Activated gamma-delta T cell (primary cell): ENCODE measurements at places on chromosomes 7 and 10.

GRCh38 chr7:15505761-15506160 is 56.1 kb downstream of the AGMO start:
- no peak for DNase-seq

DNA sequence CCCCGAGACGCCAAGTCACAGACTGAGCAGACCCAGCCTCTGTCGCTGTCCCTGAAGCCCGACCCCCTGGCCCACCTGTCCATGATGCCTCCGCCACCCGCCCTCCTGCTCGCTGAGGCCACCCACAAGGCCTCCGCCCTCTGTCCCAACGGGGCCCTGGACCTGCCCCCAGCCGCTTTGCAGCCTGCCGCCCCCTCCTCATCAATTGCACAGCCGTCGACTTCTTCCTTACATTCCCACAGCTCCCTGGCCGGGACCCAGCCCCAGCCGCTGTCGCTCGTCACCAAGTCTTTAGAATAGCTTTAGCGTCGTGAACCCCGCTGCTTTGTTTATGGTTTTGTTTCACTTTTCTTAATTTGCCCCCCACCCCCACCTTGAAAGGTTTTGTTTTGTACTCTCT is 215.6 kb downstream of the TCF7L2 start:
- DNase-seq: no peak

DNA sequence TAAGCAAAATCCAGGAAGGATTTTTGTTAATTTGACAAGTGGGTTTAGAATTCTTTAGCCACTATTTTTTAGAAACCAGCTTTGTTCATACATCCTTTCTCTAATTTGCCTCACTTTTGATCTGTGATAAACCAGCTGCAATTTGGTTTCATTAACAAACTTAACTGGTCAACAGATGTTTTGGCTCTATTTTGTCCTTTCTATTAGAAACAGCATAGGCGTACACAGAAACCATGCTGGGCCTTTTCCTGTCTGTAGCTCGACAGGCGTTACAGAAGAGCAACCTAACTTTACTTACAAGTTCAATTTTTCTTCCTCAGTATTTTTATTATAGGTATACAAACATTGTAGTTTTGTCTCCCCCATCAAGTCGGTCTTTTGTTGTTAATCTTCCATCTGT is 28.2 kb downstream of the KAT6B start:
- DNase-seq: no peak

DNA sequence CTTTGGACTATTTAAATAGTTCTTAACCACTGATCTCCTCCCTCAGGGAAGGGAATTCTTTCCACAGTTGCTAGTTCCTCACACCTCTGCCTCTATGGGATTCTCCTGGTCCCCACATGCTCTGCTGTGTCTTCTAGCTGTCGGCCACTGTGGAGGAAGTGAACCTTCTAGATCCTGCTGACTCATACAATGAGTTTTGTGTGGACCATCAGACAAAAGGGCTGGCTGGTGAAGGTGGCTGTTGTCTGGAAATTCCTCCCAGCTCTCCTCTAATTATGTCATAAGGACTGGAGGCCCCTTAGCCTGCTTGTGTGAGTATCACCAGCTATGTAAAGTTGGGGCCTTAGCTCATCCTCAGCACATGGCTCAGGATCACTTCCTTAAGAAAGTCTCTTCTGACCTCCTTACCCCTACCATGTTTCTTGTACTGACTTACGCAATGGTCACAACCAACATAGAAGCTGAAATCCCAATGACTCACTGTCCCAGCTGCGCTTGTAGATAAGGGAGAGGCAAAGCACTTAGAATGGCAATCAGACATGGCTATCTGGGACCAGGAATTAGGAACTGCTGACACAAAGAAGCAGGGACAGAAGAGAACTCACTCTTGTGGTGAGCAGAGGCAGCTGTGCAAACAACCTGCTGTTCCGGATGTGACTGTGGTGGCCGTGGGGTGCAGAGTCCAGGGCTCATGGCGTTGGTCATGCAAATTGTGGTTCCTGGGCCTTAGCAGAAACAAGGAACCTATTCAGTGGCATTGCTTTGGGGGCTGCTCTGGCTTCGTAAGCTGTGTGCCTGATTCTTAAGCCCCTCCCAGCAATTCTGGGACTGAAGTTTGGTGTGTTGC is 2.5 kb upstream of the MACC1 start:
- DNase-seq: no peak

GRCh38 chr10:83542774-83543411 is 596.4 kb upstream of the GHITM start:
- no peak for DNase-seq

DNA sequence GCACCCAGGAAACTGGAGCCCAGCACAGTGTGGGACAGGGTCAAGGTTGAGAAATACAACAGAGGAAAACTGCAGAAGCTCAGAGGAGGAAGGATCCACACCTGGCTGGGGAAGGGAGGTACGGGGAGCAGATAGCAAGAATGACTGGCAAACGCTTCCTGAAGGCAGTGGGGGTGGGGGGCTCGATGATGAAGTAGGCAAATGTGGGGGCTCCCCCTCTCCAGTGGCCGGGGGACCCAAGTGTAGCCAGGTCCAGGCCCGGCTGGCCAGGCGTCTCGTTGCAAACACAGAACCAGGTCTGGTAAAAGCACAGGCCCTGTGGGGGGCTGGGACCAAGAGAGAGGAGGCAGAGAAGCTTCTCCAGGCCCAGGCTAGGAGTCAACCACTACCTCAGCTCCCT is 7.7 kb downstream of the CHST15 start:
- no peak for DNase-seq

GRCh38 chr10:103736763-103737162 is 118.6 kb downstream of the SH3PXD2A start:
- DNase-seq: no peak

DNA sequence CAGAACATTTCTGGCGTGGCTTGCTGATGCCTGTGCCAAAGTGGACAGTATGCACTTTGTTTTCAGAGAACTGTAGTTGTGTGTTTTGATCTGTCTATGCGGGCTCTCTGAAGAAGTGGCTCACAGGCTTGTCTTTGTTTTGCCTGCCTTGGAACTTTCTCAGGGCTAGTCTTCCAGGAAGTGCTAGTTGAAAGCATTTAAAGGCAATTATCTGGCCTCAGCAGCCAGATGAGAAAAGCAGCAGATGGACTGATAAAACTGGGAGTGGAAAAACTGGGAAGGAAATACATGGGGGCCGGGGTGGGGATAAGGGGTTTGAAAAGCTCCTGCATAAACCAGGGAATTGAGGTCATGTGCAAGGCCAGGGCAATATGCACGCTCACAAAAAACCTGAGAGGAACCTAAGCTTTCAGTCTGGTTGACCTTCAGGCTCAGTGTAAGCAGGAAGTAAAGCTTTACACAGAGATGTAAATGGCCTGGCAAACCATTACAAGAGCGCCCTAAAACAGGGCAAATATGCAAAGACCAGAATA is 94.5 kb downstream of the ZNF33B start:
- no peak for DNase-seq

- DNase-seq: no peak
Observed at GRCh38 chr10:105023211-105024111, 382.4 kb downstream of the SORCS3 start.

GRCh38 chr7:135759532-135759931 is 10.9 kb upstream of the FAM180A start:
- DNase-seq: no peak

DNA sequence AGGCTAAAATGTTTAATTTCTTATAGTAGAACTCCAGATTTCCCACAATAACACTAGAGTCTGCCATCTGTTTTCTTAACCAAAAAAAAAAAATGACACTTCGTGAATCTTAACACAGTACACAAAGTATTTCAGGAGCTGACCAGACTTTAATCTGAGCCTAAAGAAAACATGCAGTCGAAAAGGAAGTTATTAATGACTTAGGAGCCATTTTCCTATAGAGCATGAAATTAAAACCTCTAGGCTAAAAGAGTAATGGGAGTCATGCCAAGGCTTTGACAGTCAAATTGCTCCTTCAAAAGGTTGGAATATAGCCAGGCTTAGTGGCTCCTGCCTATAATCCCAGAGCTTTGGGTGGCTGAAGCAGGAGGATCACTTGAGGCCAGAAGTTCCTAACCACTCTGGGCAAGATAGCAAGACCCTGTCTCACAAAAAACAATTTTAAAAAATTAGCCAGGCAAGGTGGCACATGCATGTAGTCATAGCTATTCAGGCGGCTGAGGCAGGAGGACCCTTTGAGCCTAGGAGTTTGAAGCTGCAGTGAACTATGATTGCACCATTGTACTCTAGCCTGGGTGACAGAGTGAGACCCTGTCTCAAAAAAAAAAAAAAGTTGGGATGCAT is 13.6 kb downstream of the MICU1 start:
- DNase-seq: no peak

- DNase-seq: no peak
Observed at GRCh38 chr7:45590679-45591057, 16.5 kb downstream of the ADCY1 start.

GRCh38 chr10:86313621-86314041 is 53.0 kb downstream of the GRID1 start:
- no peak for DNase-seq

DNA sequence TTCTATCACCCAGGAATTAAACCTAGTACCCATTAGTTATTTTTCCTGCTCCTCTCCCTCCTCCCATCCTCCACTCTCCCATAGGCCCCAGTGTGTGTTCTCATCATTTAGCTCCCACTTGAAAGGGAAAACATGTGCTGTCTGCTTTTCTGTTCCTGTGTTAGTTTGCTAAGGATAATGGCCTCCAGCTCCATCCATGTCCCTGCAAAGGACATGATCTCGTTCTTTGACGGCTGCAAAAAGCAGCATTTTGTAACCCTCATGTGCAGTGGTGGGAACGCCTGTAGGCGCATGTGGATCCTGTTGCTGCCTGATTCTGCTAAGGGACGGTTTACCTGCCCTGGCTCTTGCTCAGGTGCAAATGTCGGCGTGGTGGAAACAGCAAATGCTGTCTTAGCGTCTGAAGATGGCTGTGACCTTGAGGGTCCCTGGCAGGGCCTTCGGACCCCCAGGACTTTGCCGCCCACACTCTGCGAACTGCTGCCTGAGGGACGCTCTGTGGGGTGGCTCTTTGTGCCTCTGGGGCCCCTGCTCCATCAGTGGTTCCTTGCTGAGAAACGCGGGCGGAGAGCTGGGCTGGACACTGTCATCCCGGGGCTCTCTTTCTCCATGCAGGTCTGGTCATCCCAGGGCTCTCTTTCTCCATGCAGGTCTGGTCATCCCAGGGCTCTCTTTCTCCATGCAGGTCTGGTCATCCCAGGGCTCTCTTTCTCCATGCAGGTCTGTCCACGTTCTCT is 5.6 kb upstream of the MTG1 start:
- DNase-seq: no peak

GRCh38 chr7:96400001-96400400 is 78.1 kb upstream of the SLC25A13 start:
- DNase-seq: no peak

- no peak for DNase-seq
Observed at GRCh38 chr10:964321-964987, 23.8 kb upstream of the GTPBP4 start.

GRCh38 chr10:85593226-85593772 is 773.3 kb downstream of the GRID1 start:
- no peak for DNase-seq

GRCh38 chr10:6233725-6234277 is 31.1 kb downstream of the PFKFB3 start:
- DNase-seq: no peak

DNA sequence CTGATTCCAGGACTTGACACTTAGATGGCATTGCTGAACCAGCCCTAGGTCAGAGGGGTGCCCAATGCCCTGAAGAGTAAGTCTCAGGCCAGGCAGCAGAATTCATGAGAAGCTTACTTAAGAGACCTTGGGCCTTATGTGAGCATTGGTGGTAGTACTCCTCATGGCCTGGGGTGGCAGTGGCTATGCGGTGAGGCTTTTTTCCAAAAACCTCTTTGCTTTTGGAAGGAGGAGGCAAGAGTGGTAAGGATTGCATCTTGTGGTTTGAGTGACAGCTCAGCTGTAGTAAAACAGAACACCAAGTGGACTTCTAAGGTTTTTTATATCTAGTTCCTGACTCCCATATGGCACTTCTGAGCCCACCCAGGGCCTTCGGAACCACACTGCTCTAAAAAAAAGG is 459.0 kb upstream of the STEAP1 start:
- DNase-seq: no peak

GRCh38 chr7:113775401-113775800 is 143.4 kb downstream of the PPP1R3A start:
- no peak for DNase-seq

DNA sequence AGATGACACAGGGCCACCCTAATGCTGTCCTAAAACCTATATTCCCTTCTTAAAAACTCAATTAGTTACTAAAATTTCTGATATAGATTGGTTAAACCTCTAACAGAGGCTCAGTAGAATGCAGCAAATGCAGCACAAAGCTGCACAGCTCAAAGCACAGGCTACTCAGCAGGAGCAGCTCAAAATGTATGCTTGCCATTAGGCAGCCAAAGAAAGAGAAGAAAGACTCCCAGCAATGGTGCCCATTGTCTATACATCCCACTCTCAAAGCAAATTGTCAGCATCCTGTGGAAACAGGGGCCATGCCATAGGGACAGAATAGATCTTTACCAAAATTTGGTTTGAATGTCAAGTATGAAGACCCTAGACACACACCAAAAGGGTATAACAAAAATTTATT is 73.5 kb downstream of the TFPI2 start:
- no peak for DNase-seq

GRCh38 chr7:130379921-130380860 is at the start of gene CPA1:
CPA1 (plus strand) TSS chr7:130380494; CDS start chr7:130380521, 27 bp downstream.
- no peak for DNase-seq

GRCh38 chr10:65864036-65864435 is 1061.8 kb upstream of the LRRTM3 start:
- DNase-seq: no peak

- DNase-seq: no peak
Observed at GRCh38 chr7:123751821-123752220, 3.0 kb upstream of the WASL start.

DNA sequence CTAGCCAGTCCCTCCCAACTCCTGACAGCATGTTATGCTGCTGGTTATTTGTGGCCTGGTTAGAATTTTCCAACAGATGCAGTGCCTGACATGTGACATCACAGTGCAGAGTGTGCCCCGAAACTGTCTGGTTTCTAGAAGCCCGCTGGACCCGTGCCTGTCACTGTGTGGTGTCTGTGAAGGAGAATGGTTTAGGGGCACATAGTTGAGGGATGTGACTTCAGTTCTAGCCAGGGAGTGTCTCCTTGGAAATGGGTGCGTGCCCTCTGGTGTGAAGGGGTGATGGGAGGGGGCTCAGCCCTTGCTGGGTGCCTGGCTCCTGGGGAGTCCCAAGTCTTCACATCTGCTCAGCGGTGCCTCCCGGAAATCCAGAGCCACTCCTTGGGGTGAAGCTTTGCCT is 303.6 kb downstream of the GLRX3 start:
- DNase-seq: no peak

DNA sequence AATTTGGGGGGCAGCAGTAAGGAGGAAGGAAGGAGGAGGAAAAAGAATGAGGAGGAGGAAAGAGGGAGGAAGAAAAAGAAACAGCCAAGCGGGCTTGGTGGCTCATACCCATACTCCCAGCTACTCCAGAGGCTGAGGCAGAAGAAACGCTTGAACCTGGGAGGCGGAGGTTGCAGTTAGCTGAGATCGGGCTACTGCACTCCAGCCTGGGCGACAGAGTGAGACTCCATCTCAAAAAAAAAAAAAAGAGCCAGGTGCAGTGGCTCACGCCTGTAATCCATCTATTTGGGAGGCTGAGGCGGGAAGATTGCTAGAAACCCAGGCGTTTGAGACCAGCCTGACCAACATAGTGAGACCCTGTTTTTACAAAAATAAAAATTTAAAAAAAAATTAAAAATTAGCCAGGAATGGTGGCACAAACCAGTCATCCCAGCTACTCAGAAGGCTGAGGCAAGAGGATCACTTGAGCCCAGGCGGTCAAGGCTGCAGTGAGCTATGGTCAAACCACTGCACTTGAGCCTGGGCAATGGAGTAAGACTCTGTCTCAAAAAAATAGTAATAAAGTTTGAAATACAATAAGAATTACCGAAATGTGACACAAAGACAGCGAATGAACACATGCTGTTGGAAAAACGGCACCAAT is 14.1 kb upstream of the CRCP start:
- DNase-seq: no peak
